Stimulated activated CD4-positive, alpha-beta T cell treated with anti-CD3 and anti-CD28 coated beads, Interleukin-15, amount 100 ng/mL, for 1 hour (primary cell): ENCODE measurements at places on chromosomes 2 and 18.

- no peak for DNase-seq
Observed at GRCh38 chr2:60853531-60853930, 27.8 kb upstream of the REL start.

- no peak for DNase-seq
Observed at GRCh38 chr2:226979004-226979403, 143.2 kb downstream of the RHBDD1 start.

DNA sequence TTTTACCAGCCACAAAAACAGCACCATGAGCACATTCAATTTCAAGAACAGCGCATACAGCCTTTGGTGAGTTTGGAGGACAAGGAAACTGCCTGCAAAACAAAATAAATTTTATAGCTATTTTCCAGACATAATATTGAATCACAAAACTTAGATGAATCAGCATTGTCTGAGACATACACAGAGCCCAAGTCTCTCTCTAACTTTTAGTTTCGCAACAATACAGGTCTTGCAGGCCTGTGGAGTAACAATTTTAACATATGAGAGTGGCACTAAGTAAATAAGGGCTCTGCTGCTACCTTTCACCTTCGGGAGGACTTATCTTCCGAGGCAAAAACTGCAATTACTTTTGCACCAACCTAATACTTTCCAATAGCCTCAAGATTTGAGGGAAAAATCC lies 56.1 kb upstream of the PEX13 start:
- no peak for DNase-seq

DNA sequence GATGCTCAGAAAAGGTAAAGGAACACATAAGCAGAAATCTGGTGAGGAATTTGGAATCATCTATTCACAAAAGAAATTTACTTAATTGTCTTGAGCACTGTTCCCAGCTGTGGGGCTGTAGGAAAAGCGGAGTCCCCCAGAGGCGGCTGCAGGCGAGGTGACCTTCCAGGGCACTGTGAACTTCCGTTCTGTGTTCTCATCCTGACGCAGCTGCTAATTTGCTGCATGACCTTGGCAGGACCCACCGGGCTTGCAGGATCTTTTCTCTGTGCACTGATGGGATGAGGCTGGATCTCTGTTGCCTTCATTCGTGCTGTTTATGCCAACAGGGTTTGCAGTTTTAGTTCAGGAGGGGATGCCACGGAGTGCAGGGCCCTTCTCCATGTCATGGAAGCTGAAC lies 301.9 kb upstream of the MYT1L start:
- DNase-seq = no peak

DNA sequence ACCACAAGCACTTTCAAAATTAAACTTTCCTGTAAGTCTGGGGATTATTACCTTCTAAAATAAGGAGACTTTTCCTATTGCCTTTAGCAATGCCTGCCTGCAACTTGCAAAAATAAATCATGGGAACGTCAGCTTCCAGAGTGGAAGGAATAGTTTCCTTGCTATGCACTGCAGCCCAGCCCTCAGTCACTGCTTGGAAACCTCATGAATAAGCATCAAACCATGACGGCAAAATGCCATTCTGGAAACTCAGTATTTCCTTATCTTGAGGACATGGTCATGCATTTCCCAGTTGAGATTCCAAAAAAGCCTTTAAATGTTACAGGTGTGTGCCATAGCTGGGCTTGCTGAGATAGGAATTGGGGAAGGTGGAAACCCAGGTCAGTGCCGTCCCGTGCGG lies 84.2 kb upstream of the OTOS start:
- DNase-seq = no peak
